ENCODE measurements at places on chromosomes 12 and 14.

- no peak for DNase-seq
Measured at GRCh38 chr12:130879212-130879686, 7.4 kb downstream of the RAN start.

GRCh38 chr12:15534322-15534721 is 212.0 kb downstream of the PTPRO start:
- DNase-seq = peak; percentile 5

- DNase-seq = no peak
Measured at GRCh38 chr12:54017878-54018467, 9.2 kb downstream of the HOXC8 start.

GRCh38 chr14:72401101-72401625 is 468.9 kb downstream of the RGS6 start:
- DNase-seq = no peak

DNA sequence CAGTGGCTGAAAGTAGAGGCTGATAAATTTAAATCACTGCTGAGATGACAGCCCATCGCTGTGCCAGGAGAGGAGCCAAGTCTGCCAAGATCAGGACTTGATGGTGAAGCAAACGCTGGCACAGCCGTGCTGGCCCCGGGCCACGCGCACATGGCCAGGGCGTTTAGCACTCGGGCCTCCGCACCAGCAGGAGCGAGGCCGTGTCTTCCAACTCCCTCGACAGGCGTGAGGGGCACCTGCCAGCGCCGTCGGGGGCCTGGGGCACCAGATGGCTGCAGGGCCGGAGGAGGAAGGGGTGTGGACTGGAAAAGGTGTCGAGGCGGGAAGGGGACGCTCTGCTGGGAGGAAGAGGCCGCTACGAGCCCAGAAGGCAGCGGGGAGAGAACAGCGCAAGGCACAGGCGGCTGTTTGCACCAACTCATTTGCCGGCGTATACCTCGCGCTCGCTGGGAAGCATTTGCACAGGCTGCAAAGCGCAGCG is 29.5 kb downstream of the RIMBP2 start:
- no peak for DNase-seq

GRCh38 chr12:26287671-26288381 is 92.5 kb downstream of the SSPN start:
- no peak for DNase-seq

DNA sequence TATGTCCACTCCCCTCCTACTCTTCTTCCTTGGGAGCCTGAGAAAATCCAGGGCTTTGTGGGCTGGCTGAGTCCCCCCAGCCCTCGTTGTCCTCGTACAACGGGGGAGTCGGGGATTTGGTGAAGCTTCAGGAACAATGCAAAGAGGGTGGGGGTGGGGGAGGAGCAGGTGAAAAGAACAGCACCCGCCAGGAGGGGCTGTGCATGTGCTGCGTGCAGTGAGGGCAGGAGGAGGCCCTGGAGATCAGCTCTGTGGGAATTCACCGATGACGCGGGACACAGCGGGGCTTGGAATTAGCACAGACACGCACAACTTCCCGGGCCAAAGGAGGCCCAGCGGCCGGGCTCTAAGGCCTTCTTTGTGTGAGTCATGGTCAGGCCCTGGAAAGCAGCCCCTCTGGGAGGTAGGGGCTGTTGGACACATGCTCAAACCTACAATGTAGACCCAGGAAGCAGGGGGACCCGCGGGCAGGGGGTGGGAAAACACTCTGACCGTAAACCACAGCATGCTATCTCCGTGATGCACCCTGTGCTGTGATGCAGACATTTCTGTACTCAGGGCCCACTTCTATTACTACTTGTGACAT is 32.8 kb downstream of the RBM19 start:
- DNase-seq = peak; percentile 5

- DNase-seq = no peak
Measured at GRCh38 chr14:34214961-34215360, 247.1 kb downstream of the SPTSSA start.

DNA sequence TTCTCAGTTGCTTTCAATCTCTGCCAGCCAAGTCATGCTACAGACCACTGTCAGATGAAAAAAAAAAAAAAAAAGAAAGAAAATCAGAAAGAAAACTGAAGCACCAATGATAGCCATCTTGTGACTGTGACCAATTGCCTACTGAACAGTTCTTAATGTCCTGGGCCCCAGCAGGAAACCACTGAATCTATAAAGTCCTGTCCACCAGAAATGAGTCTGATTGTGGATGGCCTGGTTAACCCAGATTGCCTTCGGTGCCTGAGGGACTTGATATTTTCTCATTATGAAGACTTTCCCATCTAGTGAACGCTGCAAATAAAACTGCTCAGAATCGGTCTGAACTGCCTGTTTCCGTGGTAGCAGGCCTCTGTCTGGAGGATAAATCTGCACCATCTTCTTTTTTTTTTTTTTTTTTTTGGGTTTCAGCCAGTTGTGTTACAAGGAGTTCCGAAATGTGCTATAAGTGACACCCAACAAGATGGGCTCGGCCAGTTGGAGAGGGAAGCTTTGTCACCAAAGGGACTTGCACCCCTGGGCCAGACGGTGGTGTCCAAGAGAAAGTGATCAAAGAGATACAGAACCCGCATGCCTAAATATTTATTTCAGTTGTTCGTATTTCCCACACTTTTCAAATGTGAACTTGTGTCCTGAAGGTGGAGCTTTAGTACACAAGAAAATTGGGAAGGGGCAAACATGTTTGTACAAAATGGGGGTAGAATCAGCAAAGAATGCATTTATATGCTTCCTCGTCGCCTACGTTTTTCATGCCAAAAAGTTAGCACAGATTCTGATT is 3.0 kb upstream of the PLXNC1 start:
- DNase-seq = peak; percentile 28

DNA sequence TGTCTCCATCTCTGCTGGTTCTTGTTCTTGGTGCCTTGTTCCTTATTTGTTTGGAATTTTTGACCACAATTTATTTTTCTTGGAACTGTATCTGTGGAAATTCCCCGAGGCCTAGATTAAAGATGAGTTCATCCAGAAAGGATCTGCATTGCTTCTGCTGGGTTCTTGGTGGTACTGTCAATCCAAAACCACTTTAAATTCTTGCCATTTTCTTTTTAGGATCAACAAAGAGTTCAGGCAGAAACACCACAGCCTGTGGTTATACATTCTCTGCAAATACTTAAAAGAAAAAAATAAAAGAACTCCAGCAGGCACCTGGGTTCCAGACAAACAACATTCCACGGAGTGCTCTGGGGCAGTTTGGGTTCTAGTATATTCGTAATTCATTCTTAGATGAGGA is 6.0 kb upstream of the VAMP1 start:
- DNase-seq = no peak

DNA sequence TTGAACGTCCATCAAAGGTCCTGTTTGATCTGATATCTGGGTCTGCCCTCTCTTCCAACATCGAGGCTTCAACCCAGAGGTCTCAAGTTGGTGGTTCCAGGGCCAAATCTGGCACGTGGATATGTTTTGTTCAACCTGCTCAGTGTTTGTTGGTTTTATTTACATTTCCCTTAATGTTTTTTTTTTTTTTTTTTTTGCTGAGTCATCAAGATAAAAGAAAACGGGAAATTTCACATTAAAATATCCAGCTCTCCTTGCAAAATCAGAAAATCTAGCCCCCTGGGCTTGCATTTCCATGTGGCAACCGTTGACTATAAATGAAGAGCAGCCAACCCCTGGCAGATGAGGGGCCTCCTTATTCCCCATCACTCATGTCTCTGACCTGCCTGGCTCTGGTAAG is 765.6 kb upstream of the TBX3 start:
- DNase-seq = no peak

DNA sequence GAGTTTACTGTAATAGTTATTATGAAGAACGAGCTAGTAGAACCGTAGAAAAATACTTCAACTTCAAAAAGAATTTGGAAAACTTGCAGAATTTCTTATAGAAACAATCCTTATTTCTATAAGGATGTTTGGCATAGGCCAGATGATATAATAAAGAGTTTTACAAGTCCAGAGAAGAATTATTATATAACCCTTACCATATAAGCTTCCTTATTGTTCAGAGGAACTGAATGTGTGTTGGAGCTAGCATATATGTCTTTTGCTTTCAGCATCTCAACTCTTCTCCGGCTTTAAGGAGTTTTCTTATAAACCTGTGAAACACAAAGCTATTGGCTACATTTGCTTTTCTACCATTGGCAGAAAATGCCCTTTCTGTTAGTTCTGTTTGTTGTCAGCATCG is 178.0 kb upstream of the E2F7 start:
- no peak for DNase-seq

DNA sequence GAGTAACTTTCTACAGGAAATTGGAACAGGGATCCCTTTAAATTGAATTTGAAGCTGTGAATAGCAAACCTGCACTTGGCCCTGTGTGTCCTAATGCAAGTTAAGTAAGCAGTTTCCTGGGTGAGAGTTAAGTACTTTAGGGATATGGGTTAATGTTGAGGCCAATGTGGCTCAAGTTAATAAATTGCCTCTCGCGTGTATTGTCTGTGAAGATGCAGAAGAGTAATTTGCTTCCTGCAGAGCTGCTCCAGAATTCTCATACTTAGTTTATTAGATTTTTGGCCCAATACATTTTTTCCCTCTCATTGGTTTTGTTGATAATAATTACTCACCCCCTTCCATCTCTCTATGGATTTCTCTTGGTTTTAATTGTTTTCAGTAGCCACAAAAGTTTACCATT is 86.5 kb downstream of the SLC25A47 start:
- no peak for DNase-seq

DNA sequence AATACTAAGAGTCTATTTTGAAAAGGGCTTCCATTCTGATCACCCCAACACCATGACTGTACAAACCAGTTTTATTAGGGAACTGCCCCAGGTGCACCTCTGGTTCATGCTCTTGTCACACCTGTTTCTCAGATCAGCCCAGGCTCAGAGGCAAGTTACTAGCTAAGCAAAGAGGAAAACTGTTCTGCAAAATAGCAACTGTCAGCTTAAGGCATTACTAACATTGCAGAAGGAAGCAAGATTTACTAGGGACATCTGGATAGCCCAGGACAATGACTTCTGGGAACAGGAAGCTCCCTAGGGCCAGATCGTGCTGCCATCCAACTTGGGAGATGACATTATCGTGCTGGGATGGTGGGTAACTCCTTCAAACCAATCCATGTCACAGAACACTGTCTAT is 30.1 kb downstream of the ANAPC7 start:
- no peak for DNase-seq

- DNase-seq = no peak
Measured at GRCh38 chr14:103115845-103116572, 7.3 kb upstream of the TNFAIP2 start.

DNA sequence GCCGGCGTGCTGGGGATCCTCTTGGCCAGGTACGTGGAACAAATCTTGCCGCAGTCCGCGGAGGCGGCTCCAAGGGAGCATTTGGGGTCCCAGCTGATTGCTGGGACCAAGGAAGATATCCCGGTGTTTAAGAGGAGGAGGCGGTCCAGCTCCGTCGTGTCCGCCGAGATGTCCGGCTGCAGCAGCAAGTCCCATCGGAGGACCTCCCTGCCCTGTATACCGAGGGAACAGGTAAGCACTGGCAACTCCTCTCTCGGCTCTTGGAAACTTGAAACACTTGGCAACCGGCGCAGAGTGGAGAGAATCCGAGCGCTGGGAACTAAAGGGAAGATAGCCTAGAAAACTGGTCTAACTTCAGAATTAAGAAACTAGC is 1.7 kb downstream of the PDE3A start:
- DNase-seq = no peak

DNA sequence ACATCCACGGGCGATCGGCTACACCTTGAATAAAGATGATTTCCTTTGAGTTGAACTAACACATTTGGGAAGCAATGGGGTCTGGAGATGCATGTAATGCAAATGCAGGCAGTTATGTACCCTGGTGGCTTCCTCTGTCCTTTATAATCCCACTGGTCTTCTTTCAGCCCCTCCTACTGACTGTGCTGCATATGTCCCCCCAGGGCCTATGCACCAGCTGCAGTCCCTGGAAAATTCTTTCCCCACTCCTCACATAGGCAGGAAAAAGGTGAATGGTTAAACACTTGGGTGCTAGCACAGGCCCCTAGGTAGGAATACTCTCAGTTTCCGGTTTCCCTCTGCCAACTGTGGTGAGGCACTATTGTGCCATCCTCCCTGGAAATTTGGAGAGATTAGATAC is 294.8 kb upstream of the SOX5 start:
- DNase-seq = no peak

GRCh38 chr14:61586544-61587055 is 108.7 kb upstream of the HIF1A start:
- DNase-seq = no peak

- no peak for DNase-seq
Measured at GRCh38 chr14:64620910-64621309, 71.1 kb downstream of the PPP1R36 start.

GRCh38 chr12:47964106-47964728 is 821 bp downstream of the TMEM106C start:
- peak; percentile 30 for DNase-seq

DNA sequence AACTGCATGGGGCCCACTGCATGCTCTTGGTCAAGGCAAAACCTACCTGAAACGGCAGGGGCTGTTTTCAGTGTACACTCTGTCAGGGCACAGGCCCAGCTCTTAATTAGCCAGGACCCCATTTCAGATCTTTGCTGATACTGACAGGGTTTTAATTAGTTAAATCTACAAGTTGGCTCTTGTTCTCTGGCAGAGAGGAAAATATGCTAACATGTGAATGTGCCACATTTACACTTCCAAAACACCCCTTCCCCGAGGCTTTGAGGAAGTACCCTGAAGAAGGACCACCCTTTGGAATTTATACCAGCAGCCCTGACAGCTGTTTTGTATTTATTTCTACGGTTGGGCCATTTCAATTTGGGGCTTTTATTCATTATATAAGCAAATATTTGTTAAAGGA is 66.3 kb downstream of the OTX2 start:
- DNase-seq = no peak

All from hematopoietic multipotent progenitor cell treated with erythropoietin and hydrocortisone succinate and interleukin-3 and kit ligand, for 15 days (in vitro differentiated cells).